ENCODE measurements at places on chromosomes 1 and 21.

DNA sequence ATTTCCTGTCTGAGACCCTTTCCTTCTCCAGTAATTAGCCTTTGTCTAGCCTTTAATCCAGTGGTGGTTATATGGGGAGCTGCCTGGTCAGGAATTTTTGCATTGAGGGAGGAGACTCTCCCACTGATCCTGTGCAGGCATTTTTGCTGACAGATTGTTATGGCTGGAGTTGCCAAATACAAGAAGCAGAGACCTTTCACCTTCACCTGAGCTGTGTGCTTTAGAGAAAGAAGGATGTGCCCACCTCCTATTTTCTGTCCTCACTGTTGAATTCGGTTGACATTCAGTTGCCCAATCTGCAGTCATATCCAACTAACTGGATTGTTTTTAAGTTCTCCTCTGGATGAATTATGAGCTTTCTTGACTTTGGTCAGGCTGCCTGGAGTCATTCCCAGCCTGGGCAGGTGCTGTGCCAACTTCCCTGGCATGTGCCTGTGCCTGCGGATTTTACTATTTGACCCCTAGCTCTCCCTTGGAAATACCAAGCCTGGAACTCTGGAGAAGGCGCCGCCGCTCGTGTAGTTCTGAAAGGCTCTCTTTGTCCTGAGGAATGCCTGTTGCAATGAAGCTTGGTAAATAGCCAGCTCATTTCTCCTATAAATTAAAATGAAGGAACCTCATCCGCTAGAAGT is 143.9 kb downstream of the NOS1AP start:
- DNase-seq: no peak

- DNase-seq: no peak
These were observed 54.2 kb upstream of the TNR start for GRCh38 chr1:175797576-175797975.

DNA sequence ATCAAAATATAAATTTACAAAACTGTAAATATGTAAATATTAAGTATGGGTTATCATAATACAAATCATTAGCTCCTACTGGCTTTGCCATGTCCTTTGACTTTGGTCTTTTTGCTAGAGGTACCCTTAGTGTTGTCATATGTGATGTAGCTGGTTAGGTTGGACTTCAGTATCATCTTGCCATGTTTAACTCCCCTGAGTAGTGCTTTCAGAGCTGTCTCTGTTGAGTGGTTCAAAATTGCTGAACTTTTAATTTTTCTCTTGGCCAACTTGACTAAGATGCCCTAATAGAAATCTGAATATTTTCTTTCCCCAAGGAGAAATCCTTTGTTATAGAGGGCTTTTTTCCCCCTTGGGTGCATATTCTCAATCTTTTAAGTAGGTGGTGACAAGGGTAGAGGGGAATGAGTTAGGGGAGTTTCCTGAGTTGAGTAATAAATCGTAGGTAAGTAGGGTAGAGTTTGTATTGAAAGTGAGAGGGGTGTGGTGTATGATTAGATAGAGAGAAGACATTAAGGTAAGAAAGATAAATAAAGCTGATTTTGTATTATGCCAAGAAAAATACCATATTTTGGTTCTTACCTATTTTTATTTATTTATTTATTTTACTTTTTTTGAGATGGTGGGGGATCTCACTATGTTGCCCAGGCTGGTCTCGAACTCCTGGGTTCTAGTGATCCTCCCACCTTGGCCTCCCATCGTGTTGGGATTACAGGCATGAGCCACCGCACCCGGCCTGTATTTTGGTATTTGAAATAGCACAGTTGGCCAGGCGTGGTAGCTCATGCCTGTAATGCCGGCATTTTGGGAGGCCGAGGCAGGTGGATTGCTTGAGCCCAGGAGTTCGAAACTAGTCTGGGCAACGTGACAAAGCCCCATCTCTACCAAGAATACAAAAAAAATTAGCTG is 21.8 kb downstream of the RPRD2 start:
- DNase-seq: no peak

GRCh38 chr1:234735476-234735875 is 125.5 kb upstream of the IRF2BP2 start:
- no peak for DNase-seq

DNA sequence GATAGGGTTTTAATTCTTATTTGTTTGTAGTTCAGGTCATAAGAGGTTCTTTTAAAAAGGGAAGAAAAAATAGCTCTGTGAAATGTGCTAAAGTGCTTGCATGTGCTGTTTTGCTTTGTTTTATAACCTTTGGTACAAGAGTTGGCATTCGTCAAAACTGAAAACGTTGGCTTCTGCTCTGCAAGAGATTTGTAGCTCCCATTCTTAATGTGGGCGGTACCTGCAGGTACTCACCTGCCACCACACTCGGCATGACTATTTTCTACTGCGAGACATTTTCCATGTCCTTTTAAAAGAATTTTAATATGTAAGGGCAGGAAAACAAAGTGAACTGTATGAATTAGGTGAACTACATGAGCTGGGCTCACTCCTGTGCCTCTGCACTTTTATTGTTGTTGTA is 92.6 kb downstream of the ADARB1 start:
- DNase-seq: no peak

DNA sequence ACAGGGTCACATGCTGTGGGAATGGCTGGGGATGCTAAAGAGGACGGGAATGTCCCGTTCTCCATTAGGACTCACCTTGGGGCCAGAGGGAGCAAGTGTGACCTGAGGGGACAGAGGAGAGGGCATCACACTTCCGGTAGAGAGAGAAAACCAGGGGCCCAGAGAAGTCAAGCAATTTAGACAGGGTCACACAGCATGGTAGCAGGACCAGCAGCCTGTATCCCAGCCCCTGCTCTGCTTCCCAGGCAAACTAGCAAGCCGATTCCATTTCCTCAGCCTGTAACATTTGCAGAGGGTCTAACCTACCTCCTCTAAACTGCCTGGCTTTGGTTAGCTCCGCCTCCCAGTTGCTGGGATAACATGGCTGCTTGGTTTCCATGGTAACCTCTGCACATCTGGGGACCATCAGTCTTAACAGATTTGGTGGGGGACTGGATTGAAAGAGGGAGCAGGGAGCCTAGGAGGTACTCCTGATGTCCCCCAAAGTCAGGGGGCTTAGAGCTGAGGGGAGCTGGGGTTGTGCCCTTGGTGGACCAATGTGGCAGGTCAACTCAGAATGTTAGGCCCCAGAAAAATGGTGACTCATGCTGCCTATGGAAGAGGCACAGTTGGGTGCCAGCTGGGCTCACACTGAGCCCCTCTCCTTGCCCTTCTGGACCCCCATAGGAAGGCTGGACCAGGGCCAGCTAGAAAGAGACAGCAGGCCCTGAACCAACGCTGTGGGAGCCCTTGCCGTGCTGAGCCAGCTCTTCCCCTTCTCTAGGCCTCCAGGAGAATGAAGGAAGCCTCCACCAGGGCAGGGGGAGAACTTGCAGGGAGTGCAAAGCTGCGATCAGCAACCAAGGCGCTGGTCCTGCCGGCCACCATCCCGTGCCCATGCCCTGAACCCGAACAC is 9.5 kb downstream of the COL16A1 start:
- DNase-seq: no peak

GRCh38 chr1:81156887-81157286 is 643.8 kb upstream of the ADGRL2 start:
- no peak for DNase-seq

- no peak for DNase-seq
These were observed 569.0 kb downstream of the PTPRU start for GRCh38 chr1:29805122-29805895.

DNA sequence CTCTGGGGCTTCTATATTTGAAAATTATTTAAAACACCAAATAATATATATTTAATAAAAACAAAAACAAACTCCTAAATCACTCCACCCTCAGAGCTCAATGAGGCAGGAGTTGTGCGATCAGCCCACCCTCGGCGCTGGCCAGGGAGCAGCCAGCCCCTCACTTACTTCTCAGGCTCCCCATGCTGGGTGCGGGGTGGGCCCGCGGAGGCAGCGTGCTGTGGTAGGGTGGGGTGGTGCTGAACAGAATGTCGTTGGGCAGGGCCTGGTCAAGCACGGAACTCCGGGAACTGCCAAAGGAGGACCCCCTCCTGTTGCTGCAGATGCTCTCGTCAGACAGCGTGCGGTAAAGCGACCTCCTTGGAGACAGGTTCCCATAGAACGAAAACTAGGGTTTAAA is 204.5 kb downstream of the SIPA1L2 start:
- DNase-seq: no peak
